Left hindlimb (tissue), 1 donor: ENCODE measurements at places on chromosomes 4 and X.
A peak's percentile ranks its signal among the peaks of the same experiment; 100 is the strongest.

DNA sequence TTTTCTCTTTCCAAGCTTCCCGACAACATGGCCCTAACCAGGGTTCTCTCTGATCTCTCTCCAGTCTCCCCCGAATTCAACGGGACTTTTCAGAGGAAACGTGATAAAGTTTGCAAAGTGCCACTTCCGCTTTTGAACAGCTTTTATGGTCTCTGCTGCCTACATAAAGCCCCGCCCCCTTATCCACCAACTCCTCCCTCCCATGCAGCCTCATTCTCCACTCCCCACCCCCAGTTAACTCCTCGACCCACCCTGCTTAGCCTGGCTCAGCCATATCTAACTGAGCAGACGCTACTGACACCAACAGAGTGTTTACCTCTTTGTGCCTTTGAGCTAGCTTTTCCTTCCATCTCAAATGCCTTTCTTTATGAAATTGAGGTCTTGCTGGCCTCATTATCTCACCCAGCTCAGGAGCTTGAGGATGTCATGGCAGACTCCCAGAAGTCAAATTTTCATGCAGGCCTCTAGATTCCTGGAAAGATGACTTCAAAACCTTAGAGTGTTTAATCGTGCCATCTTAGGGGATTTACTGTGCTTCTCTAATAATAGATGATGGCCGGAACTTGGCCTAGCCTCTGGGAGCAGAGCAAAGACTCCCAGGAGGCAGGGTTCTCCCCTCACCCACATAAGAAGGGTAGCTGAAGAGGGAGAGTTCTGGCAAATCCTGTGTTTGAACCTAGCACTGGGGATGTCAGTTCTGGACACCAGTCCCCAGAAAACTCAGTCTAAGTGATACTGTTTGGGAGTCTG lies 606.0 kb downstream of the BCOR start:
- no peak for DNase-seq

GRCh38 chrX:130261296-130261893 lies 7.3 kb downstream of the ZNF280C start:
- no peak for DNase-seq

DNA sequence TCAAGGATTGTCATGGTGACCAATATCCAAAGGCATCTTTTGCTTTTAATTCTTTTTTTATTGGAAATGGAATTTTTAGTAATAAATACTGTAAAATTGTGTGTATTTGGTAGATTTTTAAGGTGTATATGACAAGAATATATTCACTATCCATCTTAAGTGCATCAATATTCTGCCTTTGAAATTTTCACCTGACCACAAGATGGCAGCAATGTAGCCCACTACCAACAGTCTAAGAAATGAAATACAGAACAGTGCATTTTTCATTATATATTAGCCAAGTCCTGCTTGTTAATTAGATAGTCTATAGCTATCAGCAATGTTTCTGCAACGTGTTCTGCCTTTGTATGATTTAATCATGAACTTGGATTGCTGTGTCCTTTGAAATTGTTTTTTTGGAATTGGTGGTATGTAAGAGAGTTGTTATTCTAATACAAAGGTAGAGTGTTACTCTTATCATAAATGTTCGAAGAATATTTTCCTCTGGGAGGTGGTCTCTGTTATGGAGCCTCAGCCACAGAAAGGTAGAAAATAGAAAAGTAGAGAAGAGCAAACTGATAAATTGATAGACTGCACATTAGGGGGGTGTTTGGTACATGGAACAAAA lies 38.2 kb downstream of the HPGDS start:
- no peak for DNase-seq

- no peak for DNase-seq
These were observed 2.3 kb downstream of the SPATA4 start for GRCh38 chr4:176193126-176193525.

- no peak for DNase-seq
These were observed 4.7 kb upstream of the HELT start for GRCh38 chr4:185013417-185014125.

- no peak for DNase-seq
These were observed 225.1 kb upstream of the UGT8 start for GRCh38 chr4:114373508-114373907.

DNA sequence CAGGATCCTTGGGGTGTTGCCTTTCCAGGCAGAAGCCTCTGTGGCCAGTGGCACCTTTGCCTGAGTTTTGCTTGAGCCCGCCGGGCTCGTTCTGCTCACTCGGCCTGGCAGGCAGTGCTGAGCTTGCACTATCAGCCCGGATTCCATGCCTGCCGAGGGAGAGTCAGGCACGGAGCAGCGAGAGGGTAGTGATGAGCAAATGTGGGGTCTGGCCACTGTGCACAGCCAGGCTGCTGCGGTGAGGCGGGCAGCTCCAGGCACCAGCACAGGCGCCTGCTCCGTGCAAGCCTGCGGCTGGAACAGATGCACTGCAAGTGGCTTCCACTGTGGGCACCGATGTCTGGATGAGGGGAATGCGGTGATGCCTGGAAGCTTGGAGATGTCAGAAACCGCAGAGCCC lies 619.2 kb downstream of the RAPGEF2 start:
- DNase-seq: no peak

DNA sequence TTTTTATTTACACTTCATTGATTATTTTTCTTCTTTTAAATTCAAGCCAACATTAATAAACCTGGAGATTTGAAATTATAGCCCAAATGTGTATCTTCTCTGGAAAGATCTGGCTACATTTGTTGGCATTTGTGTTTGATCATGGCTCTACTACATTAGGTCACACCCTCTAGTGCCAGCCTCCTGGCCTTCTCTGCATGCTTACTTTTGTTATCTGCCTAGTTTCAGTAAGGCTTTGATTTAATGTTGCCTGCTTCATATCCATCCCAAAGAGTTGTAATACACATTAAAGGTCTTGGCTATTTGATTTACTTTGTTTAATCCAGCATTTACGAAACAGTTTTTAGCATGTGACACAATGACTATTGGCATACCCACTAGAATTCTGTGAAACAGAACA lies 224.5 kb downstream of the TRAM1L1 start:
- no peak for DNase-seq

DNA sequence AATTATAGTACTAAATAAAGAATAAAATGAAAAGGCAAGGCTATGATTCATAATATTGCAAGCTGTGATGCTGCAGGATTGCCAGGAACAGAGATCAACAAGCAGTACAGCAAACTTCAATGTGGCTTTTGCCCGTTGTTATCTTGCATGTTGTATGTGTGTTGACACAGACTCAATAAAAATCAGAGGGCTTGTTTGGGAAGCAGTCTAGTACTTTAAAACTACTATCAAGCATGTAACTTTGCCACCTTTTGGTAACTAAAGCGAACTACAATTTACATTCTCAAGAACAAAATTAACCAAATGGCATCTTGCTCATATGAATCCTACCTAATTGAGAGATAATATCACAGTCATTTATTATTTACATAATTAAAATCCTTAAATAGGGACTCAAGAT lies 79.8 kb upstream of the GPM6A start:
- DNase-seq: no peak

GRCh38 chrX:4570151-4570550 lies 856.7 kb upstream of the PRKX start:
- no peak for DNase-seq

DNA sequence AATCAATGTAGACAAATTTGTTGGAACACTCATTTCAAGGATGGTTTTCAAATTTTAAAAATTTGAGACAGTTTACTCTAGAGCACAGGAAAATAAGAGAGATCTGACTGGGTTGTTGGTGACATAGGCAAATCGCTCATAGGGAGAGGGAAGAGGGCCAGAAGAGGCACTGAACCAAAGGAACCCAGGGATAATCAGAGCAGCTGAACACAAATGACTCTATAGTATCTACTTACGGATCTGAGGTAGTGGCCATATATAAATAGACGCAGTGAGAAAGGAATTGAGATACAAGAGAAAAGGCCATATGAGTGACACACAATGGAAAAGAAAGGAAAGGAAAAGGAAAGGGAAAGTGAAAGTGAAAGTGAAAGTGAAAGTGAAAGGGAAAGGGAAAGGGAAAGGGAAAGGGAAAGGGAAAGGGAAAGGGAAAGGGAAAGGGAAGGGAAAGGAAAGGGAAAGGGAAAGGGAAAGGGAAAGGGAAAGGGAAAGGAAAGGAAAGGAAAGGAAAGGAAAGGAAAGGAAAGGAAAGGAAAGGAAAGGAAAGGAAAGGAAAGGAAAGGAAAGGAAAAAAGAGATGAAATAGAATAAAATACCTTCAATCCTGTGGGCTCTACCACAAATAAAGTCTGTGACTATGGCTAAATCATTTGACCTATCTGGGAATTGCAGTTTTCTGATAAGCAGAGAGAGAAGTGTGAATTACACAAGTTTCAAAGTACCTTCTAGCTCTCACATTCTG lies 759.2 kb downstream of the DMD start:
- DNase-seq: no peak

DNA sequence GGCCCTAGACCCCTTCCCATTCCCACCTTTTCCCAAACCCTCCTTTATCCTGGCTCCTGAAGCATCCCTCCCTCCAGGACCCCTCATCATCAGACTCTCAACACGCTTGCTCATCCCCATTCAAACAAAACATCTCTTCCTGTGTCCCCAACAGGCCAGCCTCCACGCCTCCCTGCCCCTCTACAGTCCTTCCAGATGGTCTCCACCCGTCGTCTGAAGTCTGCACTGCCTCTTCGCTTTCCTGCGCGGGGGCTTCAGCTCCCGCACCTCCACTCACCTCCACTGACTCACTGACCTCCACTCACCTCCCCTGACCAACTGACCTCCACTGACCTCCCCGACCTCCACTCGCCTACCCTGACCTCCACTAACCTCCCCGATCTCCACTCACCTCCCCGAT lies 39.8 kb downstream of the JAKMIP1 start:
- no peak for DNase-seq

- no peak for DNase-seq
These were observed 126.0 kb downstream of the LDB2 start for GRCh38 chr4:16772366-16772850.

GRCh38 chrX:6227935-6228334 lies 732 bp downstream of the NLGN4X start:
- no peak for DNase-seq

GRCh38 chr4:157220371-157220881 lies at the start of gene GRIA2:
TSS of gene GRIA2 (plus strand) at chr4:157220728. CDS start at chr4:157221043, 315 bp downstream.
- peak; percentile 89 for DNase-seq

- no peak for DNase-seq
These were observed 150.1 kb downstream of the HNRNPD start for GRCh38 chr4:82223715-82224114.

GRCh38 chr4:1011022-1011665 lies at the start of gene FGFRL1:
TSS of gene FGFRL1 (plus strand) at chr4:1011626. CDS start at chr4:1012486, 860 bp downstream.
- peak; percentile 94 for DNase-seq

- no peak for DNase-seq
These were observed 63.4 kb upstream of the MAB21L2 start for GRCh38 chr4:150518559-150518958.

GRCh38 chrX:92270936-92271855 lies 492.0 kb downstream of the PCDH11X start:
- DNase-seq: no peak

DNA sequence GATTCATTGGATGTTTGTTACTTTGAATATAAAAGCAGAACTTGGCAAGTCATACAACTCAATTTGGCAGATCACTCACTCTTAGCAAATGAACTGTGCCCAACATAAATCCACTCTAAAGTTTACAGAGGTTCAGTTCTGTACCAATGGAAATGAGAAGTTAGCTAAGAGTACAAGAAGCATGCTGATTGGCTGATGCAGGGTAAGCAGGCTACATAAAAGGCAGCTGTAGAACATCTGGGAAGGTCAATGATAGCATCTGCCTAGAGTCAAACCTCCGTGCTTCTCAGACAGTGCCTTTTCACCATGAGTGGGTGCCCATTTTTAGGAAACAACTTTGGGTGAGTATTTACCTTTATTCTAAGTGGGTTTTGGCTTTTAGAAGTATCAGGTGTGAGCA lies at the start of gene TDO2:
Gene TDO2 (plus strand): TSS at position 244 of the 400 bp plus-strand sequence. CDS start 63 bp downstream, at position 307.
- DNase-seq: no peak

DNA sequence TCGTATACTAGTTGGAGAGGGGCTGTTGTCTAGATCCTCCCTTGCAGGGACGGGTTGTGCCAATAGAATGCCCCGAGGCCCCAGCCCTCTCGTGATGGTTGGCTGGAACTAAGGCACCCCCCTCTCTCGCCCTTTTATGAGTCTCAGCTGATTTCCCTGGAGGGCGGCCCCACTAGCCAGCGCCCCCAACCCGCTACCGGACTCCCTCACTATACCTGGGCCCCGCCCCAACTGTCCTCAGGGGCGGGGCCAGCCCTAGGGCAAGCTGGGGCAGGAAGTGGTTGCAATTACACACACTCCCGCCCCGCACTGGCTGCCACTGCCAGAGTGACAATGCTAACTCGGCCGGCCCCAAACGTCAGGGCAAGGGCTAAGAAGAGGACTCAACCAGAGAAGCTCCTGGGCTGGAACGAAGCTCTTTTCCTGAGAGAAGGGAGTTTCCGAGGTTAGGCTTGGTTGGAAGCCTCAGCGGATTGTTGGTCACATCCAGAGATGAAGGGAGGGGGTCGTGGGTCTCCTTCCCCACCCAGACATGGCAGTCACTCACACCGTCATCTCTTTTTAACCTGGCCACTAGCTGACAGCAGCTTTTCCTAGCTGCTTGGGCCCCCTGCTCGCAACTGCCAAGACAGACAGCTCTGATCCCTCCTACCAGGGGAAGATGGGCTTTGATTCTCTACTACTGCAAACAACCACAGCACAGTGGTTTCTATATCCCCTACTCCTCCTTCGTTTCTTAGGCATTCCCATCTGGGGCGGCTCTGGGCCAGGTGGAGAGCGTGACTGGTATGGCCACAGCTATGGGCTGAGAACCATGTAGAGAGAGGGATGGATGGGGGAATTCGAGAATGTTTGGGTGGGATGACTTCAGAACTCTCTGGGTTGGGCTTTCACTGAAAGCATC lies 21.0 kb upstream of the BCORL1 start:
- DNase-seq: no peak
